ENCODE measurements at places on chromosomes 2 and 18.
A peak's percentile ranks its signal among the peaks of the same experiment; 100 is the strongest.

DNA sequence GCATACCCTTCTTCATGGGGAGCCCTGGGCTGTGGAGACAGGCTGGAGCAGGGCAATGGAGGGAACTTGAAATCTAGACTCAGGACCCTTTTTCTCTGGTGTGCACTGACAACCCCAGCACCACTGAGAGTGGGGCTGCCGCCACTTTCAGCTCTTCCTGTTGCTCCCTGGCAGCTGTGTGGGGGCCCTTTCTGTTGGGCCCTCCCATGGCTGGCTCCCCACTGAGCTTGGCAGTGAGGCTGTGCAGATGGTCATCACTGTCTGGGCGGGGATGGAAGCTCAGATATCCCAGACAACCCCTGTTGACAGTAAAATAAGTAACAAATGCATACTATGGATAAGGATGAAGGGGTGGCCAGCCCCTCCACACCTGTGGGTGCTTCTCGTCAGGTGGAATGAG is 6.7 kb downstream of the MYO7B start:
- no peak for DNase-seq

DNA sequence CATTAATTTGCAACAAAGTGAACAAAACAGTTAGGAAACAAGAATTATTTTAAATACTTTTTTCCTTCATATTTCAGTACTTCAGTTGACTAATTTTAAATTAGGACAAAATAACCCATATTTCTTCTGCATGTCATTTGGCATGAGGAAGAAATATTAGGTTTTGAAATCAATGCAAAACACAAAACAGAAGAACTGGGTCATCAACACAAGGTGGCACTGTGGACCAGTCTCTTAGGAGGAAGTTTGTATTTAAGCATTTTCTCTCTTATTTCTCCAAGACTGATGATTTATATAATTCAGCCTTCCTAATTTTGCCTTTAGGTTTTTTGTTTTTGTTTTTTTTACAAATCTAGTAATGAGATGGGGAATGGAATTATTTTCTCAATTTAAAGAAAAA is 352.8 kb upstream of the KCNH7 start:
- DNase-seq: peak; percentile 69

DNA sequence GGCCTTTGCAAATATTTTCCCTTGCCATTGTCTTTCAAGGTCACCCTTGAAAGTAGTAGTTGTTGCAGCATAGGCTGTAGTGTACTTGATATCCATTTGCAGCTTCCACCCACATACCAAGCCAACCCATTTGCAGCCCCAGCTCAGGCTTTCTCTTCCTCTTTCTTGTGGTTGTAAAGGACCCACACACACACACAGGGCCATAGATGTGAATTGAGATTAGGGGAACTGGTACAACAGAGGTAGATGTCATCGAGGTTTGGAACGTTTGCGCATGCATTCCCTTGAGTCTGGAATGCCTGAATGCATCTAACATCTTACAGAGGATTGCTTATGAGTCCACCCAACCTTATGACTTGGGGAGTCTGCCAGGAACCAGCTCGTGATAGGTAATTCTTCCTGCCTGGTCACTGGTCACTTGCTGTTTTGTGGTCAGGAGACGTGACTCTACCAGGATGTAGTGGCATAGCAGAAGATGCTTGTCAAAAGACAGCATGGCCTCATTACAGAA is 91.9 kb downstream of the MRPS9 start:
- DNase-seq: peak; percentile 13

- DNase-seq: no peak
These were observed 262.9 kb downstream of the RDH14 start for GRCh38 chr2:18297534-18298058.

DNA sequence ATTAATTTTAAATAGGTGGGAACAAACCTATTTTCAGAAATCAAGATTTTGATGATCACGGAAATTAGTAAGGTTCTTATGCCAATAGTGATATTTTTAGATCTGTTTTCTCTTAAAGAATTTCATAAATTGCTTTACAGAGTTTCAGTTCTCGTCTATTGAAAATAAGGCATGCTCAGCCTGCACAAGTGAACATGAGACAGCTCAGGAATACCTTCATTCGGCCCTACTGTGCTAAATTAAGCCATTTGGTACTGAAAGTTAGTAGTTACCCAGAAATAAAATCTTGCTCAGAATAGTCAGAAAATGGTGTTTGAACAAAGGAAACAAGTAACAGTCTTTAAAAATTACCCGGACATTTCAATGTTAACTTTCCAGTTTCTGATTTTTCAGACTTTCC is 60.4 kb downstream of the DLGAP1 start:
- DNase-seq: no peak

DNA sequence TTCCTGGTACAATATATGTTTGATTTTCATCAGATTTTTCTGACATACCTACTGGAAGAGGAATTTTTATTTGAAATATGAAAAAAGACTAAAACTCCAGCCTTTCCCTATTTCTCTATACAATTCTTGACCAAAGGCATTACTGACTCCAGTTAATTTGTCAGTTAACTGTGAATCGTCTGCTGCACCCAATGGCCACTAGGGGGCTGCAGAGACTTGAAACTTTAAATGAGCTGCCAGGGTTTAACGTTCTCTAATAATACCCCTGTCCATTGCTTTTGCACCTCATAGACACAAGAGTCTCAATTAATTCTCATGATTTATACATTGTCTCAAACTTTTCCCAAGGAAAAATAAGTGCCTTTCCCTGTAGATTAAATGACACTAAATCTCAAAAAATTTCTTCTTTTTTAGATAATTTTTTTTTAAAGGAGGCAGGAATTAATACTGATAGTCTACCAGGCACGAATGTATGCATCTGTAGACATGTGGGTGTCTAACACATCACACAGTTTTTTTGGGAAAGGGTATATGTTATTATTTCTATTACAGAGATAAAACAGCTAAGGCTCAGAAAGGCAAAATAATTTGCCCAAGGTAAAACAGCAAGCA is 1.8 kb upstream of the ALK start:
- DNase-seq: peak; percentile 85

DNA sequence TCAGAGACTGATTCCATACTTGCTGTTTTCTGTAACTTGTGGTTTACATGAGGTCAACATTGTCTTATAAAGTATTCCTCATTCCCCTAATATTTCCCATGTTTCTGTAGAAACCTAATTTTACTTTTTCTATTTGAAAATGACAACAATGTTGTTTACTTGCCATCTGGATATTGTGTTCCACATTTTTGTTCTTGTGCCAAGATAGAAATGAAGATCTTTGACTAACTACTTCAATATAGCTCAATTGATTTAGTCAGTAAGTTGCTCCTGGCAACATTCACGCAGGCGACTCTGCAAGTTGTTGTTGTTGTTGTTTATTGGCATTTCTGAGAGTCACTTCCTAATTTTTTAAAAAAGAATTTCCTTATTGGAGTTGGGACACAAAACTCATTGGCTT is 69.5 kb downstream of the CAVIN2 start:
- no peak for DNase-seq

DNA sequence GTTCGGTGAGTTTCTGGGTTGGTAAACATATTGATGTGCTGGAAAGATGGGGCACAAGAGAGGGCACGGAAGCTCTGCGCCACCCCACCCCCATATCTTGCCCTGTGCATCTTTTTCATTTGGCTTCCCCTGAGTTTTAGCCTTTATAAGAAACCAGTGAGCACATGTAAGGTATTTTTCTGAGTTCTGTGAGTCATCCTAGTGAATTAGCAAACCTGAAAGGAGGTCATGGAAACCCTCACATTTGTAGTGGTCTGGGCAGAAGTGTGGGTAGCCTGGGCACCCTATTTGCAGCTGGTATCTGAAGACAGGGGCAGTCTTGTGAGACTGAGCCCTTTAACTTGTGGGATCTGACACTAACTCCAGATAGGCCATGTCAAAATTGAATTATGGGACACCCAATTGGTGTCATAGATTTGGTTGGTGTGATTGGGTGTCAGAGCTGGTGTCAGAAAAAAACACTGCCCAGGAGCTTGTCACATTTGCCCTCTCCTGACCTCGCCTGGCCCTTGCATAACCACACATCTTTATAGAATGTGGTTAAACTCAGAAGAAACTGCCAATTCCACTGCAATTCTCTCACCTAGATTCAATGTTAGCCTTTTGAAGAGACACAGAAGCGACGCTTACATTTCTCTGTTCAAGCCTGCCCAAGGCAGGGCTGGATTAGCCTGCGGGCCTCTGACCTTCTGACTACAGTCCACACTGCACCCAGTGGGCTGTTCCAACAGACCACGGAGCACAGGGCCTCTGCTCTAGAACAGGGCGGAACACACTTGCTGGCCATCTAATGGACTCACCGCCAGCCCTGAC is 12.0 kb upstream of the GALM start:
- no peak for DNase-seq

DNA sequence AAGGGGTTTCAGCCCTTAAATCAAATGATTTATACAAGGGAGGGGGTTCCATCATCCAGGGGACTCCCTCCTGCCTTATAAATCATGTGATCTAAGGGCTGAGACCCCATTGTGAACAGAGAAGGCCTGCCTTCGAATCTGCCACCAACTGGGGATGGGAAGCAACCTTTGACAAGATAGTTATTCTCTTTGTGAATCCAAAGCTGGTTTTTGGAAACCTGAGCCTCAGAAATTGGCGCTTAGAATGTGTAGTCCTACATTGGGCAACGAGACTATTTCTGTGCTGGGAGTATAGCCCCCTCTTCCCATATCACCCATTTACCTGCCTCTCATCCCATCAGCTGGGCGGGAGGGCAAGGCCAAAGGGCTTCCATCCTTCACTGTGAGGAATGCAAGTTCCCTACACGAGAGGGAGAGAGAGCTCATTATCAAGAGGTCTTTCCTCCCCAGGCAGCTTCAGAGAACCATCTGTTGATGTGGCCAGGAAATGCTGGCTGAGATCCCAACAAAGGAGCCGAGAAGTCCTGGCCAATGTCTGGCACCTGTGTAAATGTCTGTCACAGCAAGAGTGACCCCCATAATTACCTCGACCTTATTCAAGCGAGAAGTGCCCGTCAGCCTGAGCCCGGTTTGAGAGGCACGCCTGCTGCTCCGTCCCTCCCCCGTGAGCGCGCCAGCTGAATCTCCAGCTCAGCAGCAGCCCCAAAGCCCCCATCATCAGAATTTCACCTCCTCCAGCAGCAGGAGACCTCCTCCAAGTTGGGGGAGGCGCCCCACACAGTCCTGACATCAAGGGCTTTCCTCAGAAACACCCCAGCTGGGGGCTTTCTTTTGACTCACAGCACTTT is 48.4 kb upstream of the APCDD1 start:
- DNase-seq: no peak

GRCh38 chr2:33812707-33813106 is 213.6 kb upstream of the FAM98A start:
- no peak for DNase-seq

DNA sequence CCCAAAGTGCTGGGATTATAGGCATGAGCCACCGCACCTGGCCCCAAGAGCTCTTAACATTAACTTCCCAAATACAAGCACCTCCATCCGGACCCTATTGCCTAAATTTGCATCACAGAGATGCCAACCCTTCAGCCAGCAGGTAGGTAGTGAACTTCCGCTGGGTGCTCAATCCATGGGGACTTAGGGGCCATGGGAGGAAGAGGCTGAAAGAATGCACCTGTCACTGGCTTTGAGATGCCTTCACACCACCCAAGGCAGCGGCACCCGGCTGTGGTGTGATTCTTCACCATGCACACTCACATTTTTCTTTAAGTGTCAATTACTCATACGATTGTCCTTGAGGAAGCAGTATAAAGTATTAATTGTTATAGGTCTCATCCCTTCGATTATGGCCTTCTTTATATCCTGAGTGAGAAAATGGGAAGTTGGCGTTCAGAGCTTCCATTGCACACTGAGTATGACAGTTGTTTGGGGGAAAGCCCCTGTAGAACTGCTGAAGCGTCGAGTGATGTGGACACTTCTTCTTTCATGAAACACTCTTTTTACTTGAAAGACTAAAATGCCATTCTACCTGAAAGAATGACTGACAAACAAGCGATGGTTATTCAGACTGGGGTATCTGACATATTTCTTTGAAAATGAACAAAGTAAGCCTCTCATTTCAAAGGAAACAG is 51.8 kb upstream of the BIN1 start:
- DNase-seq: no peak

DNA sequence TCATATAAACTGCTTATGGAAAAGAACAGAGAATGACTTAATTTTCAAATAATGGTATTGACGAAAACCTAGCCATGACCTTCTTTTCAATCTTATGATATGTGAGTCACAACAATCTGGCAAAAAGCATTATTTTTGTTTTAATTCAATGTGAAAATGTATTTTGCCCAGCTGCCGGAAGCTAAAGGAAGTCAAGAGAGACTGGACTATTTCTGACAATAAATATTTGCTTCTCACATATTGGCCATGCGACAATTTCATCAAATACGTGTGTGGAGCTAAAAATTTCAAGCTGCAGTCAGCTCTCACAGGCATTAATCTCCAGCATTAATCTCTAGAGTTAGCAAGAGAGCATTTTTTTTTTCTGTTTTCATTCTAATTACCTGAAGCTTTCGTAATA is 881.0 kb downstream of the CPS1 start:
- DNase-seq: no peak

GRCh38 chr2:231211486-231211885 is 13.1 kb downstream of the ARMC9 start:
- DNase-seq: no peak

- DNase-seq: no peak
These were observed 958.8 kb upstream of the NRXN1 start for GRCh38 chr2:51990684-51991083.

- no peak for DNase-seq
These were observed 20.7 kb upstream of the GYPC start for GRCh38 chr2:126635281-126635680.

DNA sequence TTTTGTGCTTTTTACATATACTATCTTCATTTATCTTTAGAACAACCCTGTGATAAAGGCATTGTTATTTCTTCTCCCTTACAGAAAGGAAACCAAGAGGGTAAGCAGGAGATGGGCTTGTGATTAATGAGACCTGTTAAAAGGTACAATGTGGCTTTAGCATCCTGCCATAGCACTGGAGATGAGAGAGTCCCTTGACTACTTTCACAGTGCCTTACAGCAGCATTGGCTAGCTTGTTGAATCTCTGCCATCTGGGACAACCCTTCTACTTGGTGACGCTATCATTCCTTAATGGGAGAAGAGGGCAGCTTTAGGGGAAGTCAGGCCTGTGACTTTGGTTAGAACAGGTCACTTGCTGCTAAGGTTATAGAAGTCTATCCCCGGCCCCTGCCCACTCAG is 68.1 kb upstream of the LYPD6B start:
- DNase-seq: no peak

DNA sequence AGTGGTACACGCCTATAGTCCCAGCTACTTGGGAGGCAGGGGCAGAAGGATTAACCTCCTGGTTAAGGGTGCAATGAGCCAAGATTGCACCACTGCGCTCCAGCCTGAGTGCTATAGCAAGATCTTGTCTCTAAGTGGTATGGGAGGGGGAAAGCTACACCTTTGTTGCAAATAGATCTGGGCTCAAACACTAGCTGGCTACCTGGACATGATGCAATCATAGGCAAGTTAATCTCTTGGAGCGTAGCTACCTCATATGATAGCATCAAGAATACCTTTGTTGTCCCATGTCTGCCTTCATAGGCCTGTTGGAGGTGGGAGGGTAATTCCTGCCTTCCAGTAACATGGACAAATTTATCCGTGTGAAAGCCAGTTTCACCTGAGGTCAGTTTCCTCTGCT is 15.7 kb downstream of the KLHL29 start:
- no peak for DNase-seq

- DNase-seq: no peak
These were observed 64.4 kb downstream of the ZNF516 start for GRCh38 chr18:76430636-76431035.

GRCh38 chr2:130390460-130391057 is 34.7 kb downstream of the PTPN18 start:
- peak; percentile 48 for DNase-seq

- no peak for DNase-seq
These were observed 36.7 kb downstream of the WDFY1 start for GRCh38 chr2:223908304-223908998.
